ENCODE measurements at places on chromosomes 6 and 20. TPM values are rescaled to one million over a fixed set of nuclear protein-coding genes. Genes with fewer than 3 reads are reported as not detected.

OVOL2 gene
- total RNA-seq: not detected

ULBP2 gene
- total RNA-seq: 1.8 TPM

CLVS2 gene
- not detected for total RNA-seq

ID4 gene
- 0.83 TPM for total RNA-seq

STK35 gene
- total RNA-seq: 11.6 TPM

AVP gene
- not detected for total RNA-seq

LTA gene
- total RNA-seq: not detected

FAM184A gene
- 1.7 TPM for total RNA-seq

LINC00237 gene
- not detected for total RNA-seq

NHSL1 gene
- total RNA-seq: 10.6 TPM

TREM1 gene
- total RNA-seq: 0.26 TPM

SLC12A5 gene
- 0.50 TPM for total RNA-seq

SPATS1 gene
- total RNA-seq: under 0.01 TPM

C20orf96 gene
- total RNA-seq: 3.9 TPM

PAK5 gene
- total RNA-seq: not detected

ENPP3 gene
- total RNA-seq: 0.26 TPM

CALHM5 gene
- total RNA-seq: 4.4 TPM

MOCS1 gene
- total RNA-seq: 21.8 TPM

BMP2 gene
- 15.9 TPM for total RNA-seq

ZNF184 gene
- 9.4 TPM for total RNA-seq

SOBP gene
- 6.3 TPM for total RNA-seq

ULBP3 gene
- 6.2 TPM for total RNA-seq

TBCC gene
- 50.6 TPM for total RNA-seq

STAU1 gene
- 48.1 TPM for total RNA-seq

PRND gene
- not detected for total RNA-seq

Data from fibroblast of lung (primary cell).